ENCODE measurements at places on chromosomes 2 and 18.

GRCh38 chr2:23330214-23330613 lies 54.8 kb upstream of the KLHL29 start:
- DNase-seq, result no peak

DNA sequence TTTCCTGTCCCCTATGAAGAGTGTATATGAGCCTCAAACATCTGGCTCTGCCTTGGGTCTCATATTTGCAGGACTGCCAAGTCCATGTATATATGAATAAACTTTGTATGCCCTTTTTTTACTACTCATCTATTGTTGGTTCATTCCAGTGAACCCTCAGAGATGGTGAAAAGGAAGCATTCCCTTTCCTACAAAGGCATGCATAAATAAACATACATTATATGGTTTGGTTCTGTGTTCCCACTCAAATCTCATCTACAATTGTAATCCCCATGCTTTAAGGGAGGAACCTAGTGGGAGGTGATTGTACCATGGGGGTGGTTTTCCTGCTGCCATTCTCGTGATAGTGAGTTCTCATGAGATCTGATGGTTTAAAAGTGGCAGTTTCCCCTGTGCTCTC lies 534.2 kb downstream of the SPAG16 start:
- DNase-seq, result no peak

GRCh38 chr2:73896362-73897239 lies 3.8 kb downstream of the ACTG2 start:
- no peak for DNase-seq

DNA sequence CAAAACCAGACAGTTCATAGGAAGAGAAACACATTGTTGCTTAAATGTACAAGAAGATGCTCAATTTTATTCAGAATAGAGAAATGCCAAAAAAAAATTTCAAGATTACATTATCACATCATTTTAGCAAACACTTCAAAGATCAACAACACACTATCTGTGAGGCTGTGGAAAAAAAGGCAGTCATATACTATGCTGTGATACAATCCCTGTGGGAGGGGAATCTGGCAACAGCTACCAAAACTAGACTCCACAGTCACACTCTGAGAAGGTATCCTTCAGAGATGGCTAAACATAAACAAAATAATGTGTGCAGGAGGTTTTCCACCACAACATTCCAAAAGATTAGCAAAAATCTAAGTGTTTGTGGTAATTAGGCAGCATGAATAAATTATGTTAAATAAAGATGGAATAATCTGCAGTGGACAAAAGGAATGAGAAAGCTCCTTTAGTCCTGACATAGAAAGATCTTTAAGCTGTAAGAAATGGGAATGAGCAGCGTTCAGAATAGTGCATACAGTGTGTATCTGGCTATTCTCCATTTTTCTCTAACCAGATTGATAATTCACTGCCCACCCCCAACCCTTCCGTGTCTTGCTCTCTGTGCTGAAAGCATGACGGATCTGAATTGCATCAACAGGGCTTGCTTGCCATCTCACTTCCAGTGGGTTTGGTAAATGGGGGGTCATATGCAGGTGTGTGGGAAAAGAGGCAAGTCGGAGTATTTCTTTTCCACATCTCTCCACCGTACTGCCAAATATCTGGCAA lies 329.6 kb downstream of the MBD2 start:
- DNase-seq, result no peak

- DNase-seq, result peak; percentile 75
Observed at GRCh38 chr18:48949606-48950535, 894 bp downstream of the SMAD7 start.

DNA sequence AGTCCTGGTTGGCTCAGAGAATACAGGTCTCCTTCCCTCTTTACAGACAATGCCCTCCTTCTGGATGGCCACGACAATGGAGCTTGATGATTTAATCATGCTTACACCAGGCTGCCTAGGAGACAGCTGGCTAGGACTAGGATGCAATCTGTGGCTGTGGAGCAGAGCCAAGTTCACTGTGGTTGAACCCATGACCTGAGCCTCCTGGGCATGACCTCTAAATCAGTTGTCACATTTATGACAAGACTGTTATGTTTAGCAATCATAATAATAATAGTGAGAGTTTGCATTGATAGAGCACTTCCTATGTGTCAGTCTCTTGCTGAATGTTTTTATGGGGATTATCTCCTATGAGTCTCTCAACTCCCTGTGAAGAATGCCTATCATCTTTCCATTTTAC lies 244.1 kb downstream of the ICOS start:
- DNase-seq, result no peak

GRCh38 chr2:126571403-126571802 lies 84.6 kb upstream of the GYPC start:
- DNase-seq, result no peak

- DNase-seq, result no peak
Observed at GRCh38 chr2:227886149-227886548, 14.7 kb downstream of the DAW1 start.

GRCh38 chr2:168722592-168722991 lies 79.8 kb upstream of the NOSTRIN start:
- DNase-seq, result no peak

GRCh38 chr2:122999258-122999657 lies 1025.8 kb upstream of the CNTNAP5 start:
- DNase-seq, result no peak

- DNase-seq, result no peak
Observed at GRCh38 chr18:68267583-68267982, 447.3 kb downstream of the TMX3 start.

GRCh38 chr18:53115876-53116585 lies 776.0 kb downstream of the DCC start:
- no peak for DNase-seq

DNA sequence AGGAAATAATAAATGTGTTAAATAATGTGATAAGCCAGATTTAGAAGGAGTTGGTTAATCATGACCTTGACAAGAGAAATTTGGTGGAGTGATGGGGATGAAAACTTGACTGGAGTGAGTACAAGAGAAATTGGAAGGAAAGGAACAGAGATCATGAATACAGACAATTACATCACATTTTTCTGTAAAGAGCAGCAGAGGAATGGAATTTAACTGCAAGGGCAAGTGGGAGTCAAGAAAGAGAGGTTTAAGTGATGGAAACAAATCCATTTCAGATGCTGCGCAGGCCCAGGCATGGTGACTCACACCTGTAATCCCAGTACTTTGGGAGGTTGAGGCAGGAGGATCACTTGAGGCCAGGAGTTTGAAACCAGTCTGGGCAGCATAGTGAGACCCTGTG lies 46.7 kb downstream of the ICA1L start:
- DNase-seq, result no peak

GRCh38 chr2:8457092-8457481 lies 224.8 kb upstream of the ID2 start:
- no peak for DNase-seq

- no peak for DNase-seq
Observed at GRCh38 chr18:61870151-61870550, 22.7 kb downstream of the RNF152 start.

- peak; percentile 1 for DNase-seq
Observed at GRCh38 chr2:20611077-20611843, 39.6 kb downstream of the HS1BP3 start.

DNA sequence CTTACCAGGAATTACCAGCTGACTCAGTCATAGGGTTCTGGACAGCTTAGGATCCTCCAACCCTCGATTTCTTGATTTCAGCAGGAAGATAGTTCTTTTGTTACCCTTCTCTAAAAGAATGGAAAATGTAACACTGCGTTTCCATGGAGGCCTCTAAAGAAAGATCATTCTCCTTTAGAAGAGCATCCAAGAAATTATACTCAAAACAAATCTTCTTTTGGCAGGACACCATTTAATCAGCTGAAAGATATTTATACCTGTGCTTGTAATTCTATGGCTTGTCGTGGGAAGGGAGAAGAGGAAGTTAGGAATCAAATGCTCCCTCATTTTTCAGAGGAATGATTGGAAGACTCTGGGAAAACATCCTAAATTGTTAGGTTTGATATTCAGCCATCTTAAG lies 130.5 kb downstream of the RAB3GAP1 start:
- no peak for DNase-seq

- peak; percentile 67 for DNase-seq
Observed at GRCh38 chr2:74181739-74182138, 3.1 kb upstream of the MOB1A start.

GRCh38 chr2:68126561-68126960 lies 31.1 kb upstream of the PNO1 start:
- DNase-seq, result no peak

- no peak for DNase-seq
Observed at GRCh38 chr2:240651185-240651584, 25.9 kb downstream of the GPR35 start.

GRCh38 chr2:20178249-20178607 lies 46.7 kb downstream of the SDC1 start:
- no peak for DNase-seq

GRCh38 chr2:9029721-9030120 lies 26.2 kb upstream of the MBOAT2 start:
- no peak for DNase-seq

DNA sequence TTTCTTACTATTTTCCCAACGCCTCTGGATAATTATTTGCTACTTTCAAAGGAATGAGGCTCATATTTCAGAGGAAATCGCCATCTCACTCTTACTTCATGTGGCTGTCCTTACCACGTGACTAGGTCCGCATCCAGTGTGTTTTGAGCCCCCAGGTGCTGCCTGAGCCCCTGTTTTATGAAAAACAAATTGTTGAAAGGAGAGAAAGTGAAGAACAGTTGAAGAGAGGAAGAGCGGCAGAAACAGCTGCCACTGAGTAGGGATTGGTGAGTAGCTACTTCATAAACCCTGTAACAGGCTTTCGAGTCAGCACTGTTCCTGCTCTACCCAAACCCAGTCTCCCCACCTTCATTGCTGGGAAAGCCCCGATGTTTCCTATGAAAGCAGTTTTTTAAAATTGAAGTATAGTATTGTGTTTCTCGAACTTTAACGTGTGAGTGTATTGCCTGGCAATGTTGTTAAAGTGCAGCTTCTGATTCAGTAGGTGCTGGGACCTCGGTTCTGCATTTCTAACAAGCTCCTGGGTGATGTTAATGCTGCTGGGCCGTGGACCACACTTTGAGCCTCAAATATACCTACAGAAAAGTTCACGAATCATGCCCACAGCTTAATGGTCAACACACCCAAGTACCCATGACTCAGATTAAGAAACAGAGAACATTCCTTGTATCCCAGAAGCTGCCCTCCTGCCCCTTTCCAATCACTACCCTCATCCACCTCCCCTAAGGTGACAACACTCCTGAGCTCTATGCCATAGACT lies 39.7 kb downstream of the TMEM177 start:
- no peak for DNase-seq

- DNase-seq, result no peak
Observed at GRCh38 chr2:229768235-229768634, 53.9 kb upstream of the DNER start.

GRCh38 chr2:86671337-86671981 lies 47.8 kb upstream of the RNF103 start:
- DNase-seq, result no peak

DNA sequence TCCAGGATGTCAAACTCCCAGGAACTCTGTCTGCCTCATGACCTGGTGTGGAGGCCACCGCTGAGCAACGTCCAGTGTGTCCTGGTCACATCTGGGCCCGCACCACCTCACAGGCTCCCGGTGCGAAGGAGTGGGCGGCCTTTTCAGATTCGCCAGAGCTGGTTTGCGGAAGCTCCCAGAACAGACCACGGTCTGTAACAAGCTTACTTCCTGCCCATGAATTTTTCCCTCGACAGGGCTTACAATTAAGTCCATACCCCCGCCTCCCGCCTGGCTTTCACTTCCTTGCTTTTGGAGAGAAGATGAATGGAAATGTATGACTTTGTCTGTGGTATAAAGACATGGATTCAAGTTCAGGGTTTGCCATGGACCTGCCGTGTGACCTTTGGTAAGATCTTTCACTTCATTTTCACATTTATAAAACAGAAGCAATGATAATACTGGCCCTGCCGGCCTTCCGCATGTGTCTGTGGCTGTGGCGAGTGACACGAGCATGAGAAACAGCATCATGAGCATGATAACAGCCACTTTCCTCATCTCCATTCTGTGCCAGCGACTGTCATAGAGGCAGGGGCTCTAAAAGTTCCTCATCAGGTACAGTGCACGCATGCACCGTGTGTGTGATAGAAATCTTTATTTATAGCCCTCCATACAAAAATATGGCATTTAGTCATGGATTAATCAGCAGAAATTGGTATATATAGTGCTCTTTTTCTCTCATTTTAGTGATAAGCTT lies 31.0 kb upstream of the KCNF1 start:
- no peak for DNase-seq

- DNase-seq, result no peak
Observed at GRCh38 chr18:79778291-79778791, 19.4 kb upstream of the KCNG2 start.

DNA sequence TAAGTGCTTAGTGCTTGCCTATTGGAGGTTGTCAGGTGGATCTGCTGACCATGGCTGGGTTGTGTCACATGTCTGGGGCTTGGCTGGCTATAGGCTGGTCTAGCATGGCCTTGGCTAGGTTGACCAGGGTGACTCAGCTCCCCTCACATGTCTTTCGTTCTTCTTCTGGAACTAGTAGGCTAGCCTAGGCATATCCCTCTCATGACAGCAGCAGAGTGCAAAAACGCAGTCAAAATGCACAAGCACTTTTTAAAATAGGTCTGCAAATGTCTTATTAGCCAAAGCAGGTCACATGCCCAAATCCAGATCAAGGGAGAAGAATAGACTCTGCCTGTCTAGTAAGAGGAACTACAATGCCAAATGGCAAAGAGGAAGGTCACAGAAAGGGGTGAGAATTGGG lies 179.7 kb upstream of the ACVR2A start:
- no peak for DNase-seq

- no peak for DNase-seq
Observed at GRCh38 chr2:127373362-127374083, 14.3 kb downstream of the MAP3K2 start.

DNA sequence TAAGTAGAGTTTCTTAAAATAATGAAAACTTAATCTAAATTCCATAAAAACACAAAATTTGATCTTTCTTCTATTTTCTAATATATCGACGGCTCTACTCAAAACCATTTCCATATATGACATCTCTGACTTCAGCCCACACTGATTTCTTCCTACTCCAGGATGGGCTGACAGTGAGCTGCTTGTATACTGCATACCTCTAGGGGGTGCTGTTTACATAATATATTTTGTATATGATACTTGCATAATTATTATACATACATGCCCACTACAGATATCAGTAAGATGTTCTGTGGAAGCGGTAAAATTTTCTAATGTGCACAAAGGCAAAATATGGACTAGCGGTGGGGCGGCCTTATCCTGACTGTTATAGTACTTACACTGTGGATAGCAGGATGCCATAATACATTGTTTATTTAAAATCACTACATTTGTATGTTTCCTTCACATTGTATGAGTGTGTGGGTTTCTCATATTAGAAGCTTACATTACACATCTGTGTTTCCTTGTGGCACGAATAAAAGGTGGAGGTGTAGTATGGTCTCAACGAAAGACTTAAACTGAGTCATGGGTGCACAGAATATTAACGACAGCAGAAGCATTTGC lies 66.1 kb upstream of the NXPH2 start:
- DNase-seq, result no peak

GRCh38 chr2:62112179-62112578 lies 83.7 kb upstream of the B3GNT2 start:
- no peak for DNase-seq

DNA sequence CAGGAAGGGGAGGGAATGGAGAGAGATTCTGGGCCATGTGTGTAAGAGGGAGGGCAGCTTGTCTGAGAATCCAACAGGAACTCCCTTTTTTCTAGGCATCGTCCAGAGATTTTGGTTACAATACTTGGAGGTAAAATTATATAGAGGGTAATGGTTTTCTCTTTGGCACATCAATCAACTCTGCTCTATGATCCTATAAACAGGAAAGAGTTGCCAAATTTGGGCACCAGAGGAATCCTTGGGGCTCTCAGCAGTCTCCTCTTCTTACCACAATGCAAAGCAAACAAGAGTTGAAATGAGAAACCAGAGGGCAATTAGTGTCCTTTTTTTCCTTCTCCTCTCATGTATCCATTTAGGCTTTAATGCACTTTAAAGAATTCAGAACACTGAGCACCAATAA lies 243.4 kb downstream of the SLC8A1 start:
- DNase-seq, result no peak
